ENCODE measurements at places on chromosomes 7 and 10.
A peak's percentile ranks its signal among the peaks of the same experiment; 100 is the strongest.

- DNase-seq = no peak
Measured at GRCh38 chr10:120421250-120421649, 35.8 kb upstream of the PLPP4 start.

DNA sequence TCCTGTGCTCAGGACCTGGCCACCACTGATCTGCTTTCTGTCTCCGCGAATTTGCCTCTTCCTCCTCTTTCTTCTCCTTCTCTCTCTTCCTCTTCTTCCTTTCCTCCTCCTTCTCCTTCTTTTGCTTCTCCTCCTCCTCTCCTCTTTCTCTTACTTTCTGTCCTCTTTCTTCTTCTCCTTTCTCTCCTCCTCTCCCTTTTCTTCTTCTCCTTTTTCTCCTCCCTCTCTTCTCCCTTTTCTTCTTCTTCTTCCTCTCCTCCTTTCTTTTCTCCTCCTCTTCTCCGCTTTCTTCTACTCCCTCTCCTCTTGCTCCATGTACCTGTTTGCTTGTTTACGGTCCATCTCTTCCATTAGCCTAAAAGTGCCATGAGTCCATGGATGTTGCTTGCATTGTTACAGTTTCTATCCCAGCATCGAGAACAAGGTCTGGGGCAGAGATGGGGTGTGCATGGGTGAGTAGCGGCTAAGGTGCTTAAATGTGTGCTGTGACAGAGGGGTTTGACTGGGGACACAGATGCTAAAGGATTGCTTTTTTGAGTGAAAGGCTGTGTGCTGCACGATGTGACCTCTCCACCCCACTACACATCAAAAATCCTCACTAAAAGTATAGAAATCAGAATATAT lies 7.7 kb downstream of the SH2D4B start:
- DNase-seq = no peak

- no peak for DNase-seq
Measured at GRCh38 chr7:7159063-7159658, 23.2 kb upstream of the C1GALT1 start.

- no peak for DNase-seq
Measured at GRCh38 chr10:104330168-104331110, 7.8 kb downstream of the ITPRIP start.

DNA sequence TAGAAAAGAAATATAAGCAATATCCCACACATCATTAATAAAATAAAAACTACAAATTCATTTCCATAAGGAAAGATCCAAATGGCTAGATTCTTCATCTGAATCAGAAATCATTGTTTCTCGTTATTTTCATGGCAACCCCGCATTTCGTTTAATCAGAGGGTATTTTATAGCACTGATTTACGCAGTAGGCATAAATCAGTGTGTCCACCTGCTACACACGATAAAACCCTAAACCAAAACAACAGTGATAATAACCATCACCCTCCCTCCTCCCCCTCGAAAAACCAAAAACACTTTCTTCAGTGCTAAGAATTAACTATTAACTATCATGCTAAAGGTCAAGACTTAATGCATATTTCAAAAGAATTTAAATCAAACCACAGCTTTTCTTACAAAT lies 16.5 kb downstream of the FKBP14 start:
- no peak for DNase-seq

GRCh38 chr7:44486693-44487092 lies 3.8 kb downstream of the NUDCD3 start:
- DNase-seq = no peak

DNA sequence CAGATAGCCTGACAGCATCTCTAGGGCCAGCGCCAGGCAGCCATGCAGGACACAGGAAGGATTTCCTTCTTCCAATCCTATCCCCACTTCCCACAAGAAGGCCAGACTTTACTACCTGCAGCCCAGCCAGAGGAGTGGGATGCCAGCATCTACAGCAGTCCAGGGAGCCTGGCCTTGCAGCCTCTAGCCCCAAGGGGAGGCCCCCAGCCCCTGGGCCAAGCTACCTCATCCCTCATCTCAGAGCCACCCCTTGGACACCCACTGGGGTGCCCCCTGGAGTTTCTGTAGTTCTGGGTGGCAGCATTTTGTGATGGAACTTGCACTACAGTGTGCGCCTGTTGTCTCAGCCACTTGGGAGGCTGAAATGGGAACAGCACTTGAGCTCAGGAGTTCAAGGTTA lies 170.8 kb upstream of the PODXL start:
- no peak for DNase-seq

DNA sequence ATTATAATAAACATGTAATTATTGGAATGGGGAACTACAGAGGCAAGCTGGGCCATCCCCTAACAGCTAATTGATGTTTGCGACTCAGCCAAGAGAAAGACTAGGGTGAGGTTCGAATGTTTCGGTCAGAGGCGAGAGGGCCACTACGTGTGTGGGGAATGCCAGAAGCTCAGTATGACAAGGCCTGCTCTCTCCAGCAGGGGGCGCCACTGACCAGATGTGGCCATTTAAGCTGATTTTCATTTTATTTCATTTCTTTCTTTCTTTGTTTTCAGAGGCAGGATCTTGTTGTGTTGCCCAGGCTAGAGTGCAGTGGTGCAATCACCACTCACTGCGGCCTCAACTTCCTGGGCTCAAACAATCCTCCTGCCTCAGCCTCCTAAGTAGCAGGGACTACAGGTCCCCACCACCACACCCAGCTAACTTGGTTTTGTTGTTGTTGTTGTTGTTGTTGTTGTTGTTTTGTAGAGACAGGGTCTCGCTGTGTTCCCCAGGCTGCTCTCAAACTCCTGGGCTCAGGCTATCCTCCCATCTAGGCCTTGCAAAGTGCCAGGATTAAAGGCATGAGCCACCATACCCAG lies 38.1 kb downstream of the TMEM130 start:
- DNase-seq = no peak

GRCh38 chr7:23394488-23395171 lies 75.7 kb downstream of the IGF2BP3 start:
- no peak for DNase-seq

- DNase-seq = no peak
Measured at GRCh38 chr7:81484261-81484660, 285.6 kb downstream of the HGF start.

- DNase-seq = no peak
Measured at GRCh38 chr10:22609251-22609650, 105.1 kb downstream of the PIP4K2A start.

GRCh38 chr10:55426138-55426537 lies 625.1 kb upstream of the PCDH15 start:
- no peak for DNase-seq

- DNase-seq = no peak
Measured at GRCh38 chr7:50684713-50685075, 98.0 kb downstream of the GRB10 start.

DNA sequence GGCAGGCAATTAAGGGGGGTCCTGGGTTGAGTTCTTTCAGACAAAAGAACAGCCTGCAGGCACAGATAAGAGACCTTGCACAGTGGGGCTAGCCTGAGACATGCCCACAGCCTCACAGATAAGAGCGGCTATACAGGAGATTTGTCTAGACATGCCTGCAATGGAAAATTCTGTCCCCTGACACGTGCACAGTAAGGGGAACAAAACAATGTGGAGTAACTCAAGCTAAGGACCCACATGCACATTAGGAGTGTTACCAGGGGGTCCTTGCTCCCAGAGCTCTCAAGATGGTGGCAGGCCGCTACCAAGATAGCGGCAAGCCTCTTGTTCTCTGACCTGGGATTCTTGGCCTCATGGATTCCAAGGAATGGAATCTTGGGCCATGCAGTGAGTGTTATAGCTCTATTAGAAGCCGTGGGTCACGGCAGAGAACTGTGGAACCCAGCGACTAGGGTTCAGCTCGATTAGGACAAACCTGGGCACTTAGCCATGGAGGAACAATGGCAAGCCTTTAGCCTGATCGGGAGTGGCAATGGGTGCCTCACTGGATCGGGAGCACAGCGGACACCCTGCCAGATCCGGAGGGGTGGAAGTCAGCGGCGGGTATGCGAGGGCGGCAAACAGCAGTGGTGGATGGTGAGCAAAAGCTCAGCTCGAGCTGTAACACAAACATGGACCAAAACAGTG lies 196.9 kb downstream of the CCSER2 start:
- DNase-seq = no peak

- DNase-seq = no peak
Measured at GRCh38 chr7:18354108-18355085, 141.2 kb upstream of the HDAC9 start.

DNA sequence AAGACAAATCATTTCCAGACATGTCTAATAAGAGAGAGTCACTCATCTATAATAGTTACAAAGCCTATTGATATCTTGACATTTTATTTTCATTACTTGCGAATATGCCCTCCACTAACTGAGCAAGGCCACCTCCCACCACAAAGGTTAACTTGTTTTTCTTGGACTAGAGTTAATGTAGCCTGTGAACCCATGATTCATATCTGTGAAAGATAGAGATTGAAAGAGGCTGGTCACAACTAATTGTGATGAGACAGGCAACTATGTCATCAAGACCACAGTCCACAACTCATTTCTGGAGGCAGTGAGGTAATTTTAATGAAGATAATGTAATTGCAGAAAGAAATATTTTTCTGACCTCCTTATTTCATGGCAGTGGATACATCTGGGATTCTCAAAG lies 491.8 kb upstream of the TPK1 start:
- no peak for DNase-seq

DNA sequence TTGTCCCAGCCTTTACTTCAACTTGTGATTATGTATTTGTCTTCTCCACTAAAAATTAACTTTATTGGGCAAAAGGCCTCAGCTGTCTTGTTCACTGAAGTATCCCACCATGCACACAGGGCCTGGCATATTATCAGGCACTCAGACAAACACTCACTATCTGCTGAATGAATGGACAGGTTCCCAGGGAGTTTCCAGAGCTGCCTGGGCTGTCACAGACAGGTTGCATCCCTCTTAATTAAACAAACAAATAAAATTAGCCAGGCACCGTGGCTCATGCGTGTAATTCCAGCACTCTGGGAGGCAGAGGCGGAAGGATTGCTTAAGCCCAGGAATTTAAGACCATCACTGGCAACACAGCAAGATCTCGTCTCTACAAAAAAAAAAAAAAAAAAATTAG lies 1.5 kb upstream of the TSPAN14 start:
- DNase-seq = no peak

GRCh38 chr10:128596906-128597305 lies 470.7 kb upstream of the MKI67 start:
- no peak for DNase-seq

GRCh38 chr10:44126291-44126717 lies 258.6 kb downstream of the CXCL12 start:
- DNase-seq = no peak

- no peak for DNase-seq
Measured at GRCh38 chr7:25967278-25968204, 184.5 kb upstream of the NFE2L3 start.

DNA sequence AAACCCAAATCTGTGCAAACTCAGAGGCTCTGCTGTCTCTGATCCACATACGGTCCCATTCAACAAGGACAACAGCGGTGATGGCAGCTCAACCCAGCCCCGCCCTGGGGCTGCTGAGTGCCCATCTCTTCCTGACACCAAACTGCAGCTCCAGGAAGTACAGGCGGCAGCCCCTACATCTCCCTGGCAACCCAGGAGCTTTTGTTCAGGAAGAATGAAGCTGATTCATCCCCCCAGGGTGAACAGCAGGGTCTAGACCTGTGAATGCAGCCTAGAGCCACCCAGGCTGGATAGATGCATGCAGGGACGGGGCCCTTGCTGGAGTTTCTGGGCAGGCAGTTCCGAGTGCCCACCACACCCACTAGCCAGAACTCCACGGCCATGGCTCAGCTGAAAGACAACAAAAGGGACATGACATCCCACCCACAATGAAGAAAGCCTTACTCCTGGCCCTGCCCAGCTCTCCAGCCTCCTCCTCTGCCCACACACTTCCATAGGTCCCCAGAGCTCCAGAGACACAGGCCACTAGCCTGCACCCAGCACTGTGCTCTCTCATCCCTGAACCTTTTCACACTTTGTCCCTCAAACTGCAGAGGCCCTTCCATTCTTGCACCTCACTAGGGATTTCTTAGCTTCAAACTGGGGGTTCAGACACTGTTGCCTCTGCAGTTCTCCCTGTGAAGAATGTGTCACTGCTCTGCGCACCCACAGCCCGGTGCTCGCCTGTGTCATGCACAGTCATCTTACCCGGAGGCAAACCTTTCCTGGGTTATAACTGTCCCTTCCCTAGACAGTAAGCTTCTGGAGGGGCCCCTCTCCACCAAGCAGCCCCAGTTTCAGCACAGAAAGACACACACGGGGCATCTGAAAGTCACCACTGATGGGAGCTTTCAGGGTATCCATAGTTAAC lies 99.1 kb downstream of the GRID1 start:
- peak; percentile 51 for DNase-seq

- DNase-seq = no peak
Measured at GRCh38 chr10:12438919-12439692, 89.8 kb downstream of the CAMK1D start.

GRCh38 chr7:122846591-122846990 lies 39.7 kb downstream of the CADPS2 start:
- DNase-seq = no peak

GRCh38 chr7:41882256-41882655 lies 179.4 kb upstream of the INHBA start:
- no peak for DNase-seq

DNA sequence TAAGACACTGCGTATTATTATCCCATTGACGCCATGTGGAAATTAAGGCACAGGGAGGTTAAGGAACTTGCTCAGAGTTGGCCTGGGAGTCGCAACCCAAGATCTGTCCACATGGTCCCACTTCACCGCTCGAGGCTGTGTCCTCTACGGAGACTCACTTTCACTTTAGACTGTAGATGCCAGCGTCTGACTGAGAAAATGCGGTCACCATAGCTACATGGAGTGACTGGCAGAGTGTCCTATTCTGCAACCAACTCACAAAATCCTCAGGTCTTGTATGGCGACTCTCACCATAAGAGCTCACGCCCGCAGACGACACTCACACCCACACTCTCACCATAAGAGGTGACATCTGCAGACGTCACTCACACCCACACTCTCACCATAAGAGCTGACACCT lies 257.9 kb downstream of the PTPRN2 start:
- DNase-seq = no peak

GRCh38 chr7:34227525-34227924 lies 322.2 kb downstream of the BMPER start:
- no peak for DNase-seq

GRCh38 chr7:13433946-13434345 lies 555.5 kb downstream of the ETV1 start:
- DNase-seq = no peak

DNA sequence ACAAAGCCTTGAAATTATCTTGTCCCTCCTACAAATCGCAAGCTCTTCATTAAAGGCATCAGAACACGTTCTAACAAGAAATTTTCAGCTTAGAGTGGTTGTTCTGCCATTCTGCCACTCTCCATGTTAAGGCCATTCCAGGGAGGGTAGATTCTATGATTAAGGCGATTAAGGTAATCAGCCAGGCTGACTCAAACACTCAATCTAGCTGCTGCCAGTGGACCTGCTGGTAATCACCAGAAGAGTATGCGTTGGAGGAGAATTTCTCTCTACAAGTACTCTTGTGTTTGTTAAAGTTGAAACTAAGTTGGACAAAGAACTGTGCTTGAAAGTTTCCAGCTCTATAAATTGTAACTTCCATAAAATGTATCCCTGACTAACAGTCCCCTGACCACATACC lies 149.2 kb upstream of the COL1A2 start:
- no peak for DNase-seq

Data from dorsolateral prefrontal cortex (tissue), 122 donors.